Natural killer cell treated with Interleukin-12 subunit alpha and Interleukin-12 subunit beta and Interleukin-15 and Interleukin-18, amount 100 ng/mL, for 72 hours (primary cell): ENCODE measurements at places on chromosomes 2 and 18.
A peak's percentile ranks its signal among the peaks of the same experiment; 100 is the strongest.

DNA sequence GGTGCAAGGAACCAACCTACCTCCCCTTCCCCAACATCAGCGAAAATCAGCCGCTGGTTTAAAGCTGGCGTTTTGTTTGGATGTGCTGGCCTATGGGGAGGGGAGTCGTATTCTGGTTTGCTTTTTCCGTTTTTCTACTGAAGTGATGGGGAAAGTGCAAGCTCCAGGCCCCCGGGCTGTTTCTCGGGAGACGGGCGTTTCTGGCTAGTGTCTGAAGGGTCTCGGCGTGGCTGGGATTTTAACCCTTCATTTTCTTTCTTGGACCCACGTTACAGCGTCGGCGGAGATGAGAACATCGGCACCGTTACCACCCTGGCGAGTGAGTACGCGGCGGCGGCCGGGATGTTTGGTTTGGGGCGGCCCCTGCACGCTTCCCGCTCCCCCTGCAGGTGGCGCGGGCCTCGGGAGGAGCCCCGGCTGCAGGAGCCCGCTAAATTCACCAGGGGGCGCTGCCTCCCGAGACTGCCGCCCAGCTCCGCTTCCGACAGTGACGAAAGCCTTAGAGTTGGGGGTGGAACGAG is 70.7 kb downstream of the PLB1 start:
- DNase-seq, result peak; percentile 89

GRCh38 chr2:190683802-190684201 is 34.9 kb downstream of the NAB1 start:
- DNase-seq, result no peak

DNA sequence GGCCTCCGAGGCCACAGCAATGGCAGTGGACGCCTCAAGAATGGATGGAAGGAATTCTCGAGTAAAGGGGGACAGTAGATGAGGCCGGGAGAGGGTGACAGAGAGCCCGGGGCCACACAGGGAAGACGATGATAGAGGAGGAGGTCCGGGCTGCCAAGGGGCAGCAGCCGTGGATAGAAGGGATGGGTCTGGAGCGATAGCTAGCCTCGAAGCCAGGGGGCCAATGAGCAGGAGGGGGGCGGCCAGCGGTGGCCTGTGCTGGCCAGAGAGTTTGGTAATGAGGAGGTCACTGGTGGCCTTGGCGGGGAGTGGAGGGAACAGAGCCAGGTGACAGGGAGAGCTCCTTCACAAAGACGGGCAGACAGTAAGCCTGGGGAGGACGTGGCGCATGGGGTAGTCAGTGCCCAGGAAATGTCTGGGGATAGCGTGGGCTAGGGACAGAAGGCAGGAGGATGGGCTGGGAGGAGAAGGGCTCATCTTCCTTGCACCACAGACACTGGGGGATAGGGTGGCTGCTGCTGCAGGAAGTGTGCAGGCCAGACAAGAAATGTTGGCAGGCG is 87.8 kb upstream of the ASB18 start:
- DNase-seq, result no peak

GRCh38 chr18:51013259-51013658 is 16.8 kb upstream of the SMAD4 start:
- no peak for DNase-seq

DNA sequence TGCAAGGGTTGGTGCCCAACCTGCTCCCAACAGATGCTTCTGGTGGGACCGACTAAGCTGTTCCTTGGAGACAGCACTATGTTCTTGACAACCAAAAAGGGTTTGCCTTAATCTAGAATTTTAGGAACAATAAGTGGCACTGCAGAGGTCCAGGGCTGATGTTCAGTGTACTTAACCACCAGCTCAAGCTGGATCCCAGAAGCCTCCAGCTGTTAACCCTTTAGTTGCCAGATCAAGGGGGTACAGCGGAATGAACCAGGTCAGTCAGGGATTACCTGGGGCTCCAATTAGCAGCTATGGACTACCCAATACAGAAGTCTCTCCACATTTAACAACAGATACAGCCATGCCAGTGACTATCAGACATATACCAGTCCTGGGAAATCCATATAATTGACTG is 3.5 kb downstream of the GPR75 start:
- DNase-seq, result no peak
